PC-3 (cell line): ENCODE measurements at places on chromosomes 7 and 10. TPM values are rescaled to one million over a fixed set of nuclear protein-coding genes. Genes with fewer than 3 reads are reported as not detected.

DNA sequence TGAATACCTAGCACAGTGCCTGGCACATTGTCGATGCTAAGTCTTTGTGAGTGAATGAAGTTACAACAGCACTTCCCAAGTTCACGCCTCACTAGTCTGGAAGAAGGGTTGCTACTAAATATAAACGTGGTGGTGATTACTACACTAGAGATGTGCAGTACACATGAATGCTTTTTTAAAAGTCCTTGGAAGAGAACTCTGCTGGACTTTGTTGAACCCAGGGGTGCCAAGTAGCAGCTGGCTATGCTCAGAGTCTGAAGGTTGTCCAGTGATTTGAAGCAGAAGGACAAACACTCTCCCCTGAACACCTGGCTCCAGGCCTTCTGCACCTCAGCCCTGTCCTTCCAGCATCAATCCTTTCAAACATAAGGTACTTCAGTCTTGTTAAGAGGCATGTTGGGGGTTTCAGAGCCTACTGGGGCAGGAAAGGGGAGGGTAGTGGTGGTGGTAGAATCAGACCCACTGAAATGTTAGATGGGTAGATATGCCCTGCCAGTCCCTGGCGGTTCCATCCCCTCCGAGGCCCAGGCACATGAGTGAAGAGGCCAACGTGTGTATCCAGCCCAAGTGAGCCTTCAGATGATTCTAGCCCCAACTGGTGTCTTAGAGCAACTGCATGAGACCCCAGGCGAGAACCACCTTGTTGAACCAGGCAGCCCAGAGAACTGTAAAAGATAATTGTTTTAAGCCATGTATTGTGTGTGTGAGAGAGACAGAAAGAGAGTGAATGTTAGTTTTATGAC lies 94.4 kb downstream of the TAX1BP1 start:
- DNase-seq = no peak

DNA sequence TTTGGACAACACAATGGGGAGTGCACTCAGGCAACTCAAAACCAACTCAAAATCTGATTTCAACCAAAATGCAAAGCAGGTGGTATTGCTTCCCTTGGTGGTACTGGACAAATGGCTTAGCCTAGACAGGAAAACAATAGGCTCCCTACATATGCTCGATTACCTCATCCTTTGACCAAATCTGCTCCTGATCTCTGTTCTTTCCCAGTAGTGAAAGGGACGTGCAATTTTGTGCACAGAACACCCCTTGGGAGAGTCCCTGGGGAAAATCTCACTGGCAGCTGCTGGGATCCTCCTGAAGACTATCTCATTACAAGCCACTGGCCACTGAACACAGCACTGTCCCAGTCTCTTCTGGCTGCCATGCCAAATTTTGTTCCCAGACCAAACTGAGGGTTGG lies 149.2 kb upstream of the VSTM2A start:
- no peak for DNase-seq

Gene ITGB8
- 13.9 and 14.0 TPM in 2 replicates for total RNA-seq

- DNase-seq = no peak
Measured at GRCh38 chr7:134828361-134828760, 48.9 kb downstream of the CALD1 start.

Gene CALHM1
- not detected in 2 replicates for total RNA-seq

DNA sequence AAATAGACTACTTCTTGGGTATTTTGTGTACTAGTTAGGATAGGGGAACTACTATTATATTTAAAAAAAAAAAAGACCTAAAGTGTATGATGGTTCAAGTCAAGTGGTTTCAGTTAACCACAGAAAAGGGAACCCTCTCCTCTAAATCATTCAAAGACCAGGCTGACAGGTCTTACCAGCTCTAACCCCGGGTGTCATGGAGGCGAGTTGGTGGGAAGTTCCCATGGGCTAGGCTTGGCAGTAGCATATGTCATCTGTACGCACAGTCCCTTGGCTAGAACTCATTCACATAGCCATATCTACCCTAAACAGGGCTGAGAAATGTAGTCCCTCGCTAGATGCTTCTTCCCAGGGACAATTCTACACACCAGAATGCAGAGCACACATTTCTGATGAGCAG lies 37.7 kb upstream of the KCNMA1 start:
- DNase-seq = no peak

DNA sequence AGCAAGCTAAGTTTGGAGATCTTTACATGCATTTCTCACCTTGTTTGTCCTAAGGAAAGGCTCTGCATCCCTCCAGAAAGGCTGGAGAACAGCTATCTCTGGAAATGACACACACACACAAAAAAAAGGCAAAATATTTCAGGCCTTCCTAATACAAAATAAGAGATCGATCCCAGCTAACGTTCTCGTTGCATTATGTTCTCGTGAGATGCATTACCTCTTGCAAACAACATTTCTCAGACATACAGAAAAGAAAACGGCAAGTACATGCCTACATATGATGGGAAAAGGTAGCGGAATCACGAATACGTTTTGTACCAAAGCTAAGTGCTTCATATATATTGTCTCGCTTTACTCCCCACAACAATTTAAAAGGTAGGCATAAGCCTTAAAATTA lies 488 bp downstream of the MTERF1 start:
- DNase-seq = no peak

- peak; percentile 47 for DNase-seq
Measured at GRCh38 chr10:62744136-62744535, 60.4 kb upstream of the ADO start.

DNA sequence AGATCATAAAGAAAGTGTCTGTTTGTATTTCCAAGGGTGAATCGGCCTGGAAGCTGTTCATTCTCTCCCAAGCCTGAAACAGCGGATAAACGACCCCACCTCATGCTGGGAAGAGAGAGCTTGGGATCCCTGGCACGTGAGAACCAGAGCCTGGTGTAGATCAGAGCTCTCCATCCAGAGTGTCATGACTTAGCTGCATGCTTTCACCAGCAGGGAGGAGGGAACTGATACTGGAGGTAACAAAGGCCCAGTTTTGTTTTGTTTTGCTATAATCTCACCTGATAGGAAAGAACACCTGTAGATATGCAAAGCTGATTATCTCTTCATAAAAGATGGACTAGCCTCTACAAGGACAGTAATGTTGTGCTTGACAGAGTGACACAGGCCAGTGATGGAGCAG lies 236.6 kb downstream of the POM121L12 start:
- no peak for DNase-seq

Gene ITPRID1
- not detected in 2 replicates for total RNA-seq

- no peak for DNase-seq
Measured at GRCh38 chr10:113922787-113923570, 68.5 kb downstream of the NHLRC2 start.

Gene HMX2
- not detected in 2 replicates for total RNA-seq

DNA sequence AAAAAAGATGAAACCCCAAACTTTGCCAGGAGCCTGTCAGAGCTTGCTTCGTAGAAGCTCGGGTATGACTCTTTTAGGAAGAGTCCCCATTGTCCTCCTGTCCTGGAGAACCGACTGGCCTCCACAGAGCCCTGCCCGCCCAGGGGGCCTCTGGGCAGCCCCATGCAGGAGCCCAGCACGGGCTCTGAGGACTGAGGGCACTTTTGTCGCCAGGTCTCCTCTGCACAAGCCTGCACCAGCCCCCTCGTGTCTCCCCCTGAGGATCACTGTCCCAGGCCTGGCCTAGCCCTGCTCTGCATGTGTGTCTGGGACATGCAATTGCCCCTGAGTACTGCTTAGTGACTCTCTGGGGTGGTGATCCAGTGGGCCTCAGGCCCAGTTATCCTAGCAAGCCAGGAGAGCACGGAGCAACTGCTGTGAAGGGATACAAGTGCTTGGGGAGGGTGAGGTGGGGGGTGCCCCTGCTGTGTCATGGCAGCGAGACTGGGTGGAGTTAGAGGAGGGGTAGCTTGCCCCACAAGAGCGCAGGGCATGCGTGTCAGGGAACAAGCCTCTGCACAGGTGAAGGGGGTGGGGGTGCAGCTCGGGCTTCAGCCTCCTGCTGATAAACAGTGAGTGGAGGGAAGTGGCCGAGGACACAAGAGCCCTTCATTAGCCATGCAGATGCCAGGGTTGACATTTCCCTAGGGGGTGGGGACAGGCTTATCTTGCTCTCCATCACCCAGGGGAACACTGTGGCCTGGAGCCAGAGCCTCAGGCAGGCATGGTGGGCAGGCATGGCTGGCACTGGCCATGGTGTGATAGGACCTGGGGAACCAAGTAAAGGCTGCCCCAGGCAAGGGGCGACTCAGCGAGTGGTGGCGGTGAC lies 143.4 kb downstream of the C10orf105 start:
- no peak for DNase-seq

- no peak for DNase-seq
Measured at GRCh38 chr10:92753865-92754264, 64.1 kb downstream of the HHEX start.

DNA sequence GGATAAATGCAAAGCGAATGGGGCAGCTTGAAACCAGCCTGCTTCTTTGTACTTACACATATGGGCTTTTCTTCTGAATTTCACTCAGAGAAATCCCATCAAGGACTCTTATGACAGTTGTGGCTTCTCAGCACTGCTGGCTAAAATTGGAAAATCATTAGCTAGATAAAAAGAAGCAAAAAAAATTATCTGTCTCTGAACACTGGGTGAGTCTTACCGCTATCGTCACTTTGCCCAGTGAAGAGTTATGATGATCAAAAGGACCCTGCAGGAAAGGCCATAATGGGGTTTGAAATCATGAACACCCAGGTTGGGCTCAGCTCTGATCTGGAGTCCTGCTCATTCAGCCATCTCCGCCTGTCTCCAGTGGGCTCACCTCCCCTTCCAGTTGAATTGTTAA lies 34.3 kb downstream of the AOAH start:
- no peak for DNase-seq

Gene ANKMY2
- 7.7 and 8.5 TPM in 2 replicates for total RNA-seq

- no peak for DNase-seq
Measured at GRCh38 chr10:77045085-77045484, 592.5 kb downstream of the KCNMA1 start.

DNA sequence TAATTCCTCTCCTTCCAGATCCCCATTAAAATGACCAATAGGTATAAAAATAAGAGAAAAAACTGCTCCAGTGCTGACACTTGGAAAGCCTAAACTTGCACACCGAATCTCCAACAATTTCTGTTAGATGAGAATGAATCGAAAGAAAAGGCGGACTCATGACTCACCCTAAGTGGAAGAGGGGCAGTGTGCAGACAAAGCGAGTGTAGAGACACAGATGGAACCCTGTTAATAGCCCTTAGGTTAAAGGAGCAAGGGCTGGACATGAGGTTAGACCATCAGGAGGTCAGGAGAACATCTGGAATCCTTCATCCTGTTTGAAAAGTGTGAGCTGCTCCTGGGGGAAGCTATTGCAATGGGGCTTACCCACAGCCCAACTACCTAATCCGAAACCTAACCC lies 103.4 kb upstream of the GLI3 start:
- DNase-seq = no peak

Gene TLL2
- 0.18 TPM in 1 of 2 replicates, not detected in the other for total RNA-seq

DNA sequence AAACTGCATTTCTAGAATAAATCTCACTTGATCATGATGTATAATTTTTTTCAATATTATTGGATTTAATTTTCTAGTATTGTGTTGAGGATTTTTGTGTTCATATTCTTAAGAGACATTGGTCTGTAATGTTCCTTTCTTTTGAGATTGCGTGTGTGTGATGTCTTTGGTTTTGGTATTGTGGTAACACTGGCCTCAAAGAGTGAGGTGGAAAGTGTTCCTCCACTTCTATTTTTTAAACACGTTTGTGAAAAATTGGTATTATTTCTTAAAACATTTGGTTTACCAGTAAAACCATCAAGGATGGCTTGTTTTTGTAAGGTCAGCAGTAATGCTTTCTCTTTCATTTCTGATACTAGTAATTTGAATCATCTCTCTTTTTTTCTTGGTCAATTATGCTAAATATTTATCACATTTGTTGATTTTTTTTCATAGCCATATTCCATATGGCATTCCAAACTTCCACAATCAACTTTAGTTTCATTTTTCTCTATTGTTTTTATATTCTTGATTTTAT lies 290.2 kb upstream of the CDC14C start:
- DNase-seq = no peak

DNA sequence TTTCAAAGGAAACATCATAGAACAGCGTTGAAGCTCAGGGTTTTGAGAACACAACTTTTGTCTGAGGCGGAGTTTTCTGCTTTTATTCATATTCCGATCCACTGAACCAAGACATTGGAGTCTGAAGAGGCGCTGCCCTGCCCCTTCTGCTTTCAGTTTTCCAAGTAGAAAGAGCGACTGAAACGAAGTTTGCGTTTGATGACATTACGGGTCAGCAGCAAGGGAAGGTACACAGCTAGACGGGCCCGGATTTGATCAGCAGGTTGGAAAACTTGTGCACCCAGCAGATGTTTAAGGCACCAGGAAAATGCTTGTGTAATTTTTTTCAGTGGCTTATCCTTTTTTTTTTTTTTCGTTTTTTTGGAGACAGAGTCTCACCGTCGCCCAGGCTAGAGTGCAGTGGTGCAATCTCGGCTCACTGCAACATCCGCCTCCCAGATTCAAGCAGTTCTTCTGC lies 720 bp downstream of the SUN1 start:
- DNase-seq = no peak

DNA sequence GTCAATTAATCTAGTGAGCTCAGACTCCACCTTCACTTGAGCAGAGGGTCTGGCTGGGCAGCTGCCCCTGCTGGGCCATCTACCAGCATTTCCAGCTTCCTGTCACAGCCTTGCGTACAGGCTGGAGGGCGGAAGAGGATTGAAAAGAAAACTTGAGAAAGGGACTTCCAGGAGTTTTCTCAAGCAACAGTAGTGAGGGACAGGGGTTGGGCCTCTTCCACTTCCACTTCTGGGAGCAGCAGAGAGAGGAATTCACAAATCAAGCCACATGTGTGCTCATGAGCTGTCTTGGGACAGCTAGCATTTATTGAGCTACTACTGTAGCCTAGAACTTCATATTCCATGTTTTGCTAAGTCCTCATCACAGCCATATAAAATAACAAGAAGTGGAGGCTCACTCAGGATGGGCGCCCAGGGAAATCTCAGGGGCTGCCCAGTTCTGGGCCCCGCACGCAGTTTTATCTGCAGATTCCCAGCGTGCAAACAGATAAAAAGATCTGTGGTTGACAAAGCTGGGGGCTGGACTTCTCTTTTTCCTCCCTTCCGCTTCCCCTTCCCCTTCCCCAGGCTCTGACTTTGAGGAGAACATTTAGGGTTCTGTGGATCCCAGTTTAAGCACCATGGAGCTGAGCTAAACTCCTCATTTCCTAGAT lies 135.8 kb downstream of the RGS10 start:
- no peak for DNase-seq

Gene NYAP1
- total RNA-seq = 1.2 and 1.9 TPM in 2 replicates
